ENCODE measurements at places on chromosomes 16 and 17.

DNA sequence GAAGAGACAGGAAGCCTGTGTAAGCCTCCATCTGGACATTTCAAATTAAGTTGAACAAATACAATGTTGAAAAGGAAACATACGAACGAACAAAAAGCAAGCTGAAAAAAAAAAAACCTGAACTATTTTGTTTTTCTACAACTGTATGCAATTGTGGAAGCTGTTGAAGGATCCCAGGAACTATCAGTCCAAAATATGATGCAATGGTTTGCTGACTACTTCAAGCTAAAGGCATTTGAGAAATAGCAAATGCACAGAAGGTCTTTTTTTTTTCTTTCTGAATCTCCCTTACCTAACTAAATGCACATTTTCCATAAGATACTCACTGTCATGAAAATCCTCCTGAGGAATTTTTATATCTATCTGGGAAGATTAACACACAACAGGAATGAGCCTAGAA lies 40.2 kb downstream of the MAF start:
- no peak for DNase-seq

GRCh38 chr16:85240982-85241924 lies 129.0 kb upstream of the CIBAR2 start:
- no peak for DNase-seq

- no peak for DNase-seq
Measured at GRCh38 chr17:13014801-13015200, 3.0 kb downstream of the ELAC2 start.

- DNase-seq, result no peak
Measured at GRCh38 chr17:60514053-60514452, 12.0 kb downstream of the APPBP2 start.

DNA sequence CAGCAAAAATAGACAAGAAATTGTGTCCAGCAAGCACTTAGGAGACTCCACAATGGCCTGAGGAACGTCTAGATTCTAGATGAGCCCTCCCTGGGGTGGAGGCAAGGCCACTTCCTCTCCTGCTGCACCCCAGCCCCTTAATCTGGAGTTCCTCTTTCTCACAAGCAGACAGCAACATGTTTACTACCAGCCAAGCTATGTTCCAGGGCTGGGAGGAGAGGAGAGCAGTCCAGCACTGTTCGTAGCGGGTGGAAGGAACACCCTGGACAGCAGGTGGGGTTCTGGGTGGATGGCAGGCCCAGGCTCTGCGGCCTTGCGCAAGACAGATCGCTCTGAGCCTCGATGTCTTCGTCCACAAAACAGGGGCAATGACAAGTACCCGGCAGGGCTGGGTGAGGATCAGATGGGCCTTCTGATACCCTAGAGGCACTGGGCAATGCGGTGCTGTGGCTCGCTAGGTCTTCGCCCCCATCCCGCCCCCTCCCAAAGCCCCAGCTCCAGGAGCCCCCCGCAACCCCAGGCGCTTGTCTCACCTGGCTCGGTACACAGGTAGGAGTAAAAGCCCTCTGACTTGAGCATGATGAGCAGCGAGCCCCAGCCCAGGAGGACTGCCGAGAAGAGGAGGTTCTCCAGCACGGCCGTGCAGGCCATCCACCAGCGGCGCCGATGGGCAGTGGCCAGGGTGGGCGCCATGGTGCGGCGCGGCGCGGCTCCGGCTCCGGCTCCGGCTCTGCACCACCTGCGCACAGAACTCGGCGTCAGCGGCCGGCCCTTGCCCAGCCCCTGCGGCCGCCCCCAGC lies 1.3 kb downstream of the SLC43A2 start:
- no peak for DNase-seq

DNA sequence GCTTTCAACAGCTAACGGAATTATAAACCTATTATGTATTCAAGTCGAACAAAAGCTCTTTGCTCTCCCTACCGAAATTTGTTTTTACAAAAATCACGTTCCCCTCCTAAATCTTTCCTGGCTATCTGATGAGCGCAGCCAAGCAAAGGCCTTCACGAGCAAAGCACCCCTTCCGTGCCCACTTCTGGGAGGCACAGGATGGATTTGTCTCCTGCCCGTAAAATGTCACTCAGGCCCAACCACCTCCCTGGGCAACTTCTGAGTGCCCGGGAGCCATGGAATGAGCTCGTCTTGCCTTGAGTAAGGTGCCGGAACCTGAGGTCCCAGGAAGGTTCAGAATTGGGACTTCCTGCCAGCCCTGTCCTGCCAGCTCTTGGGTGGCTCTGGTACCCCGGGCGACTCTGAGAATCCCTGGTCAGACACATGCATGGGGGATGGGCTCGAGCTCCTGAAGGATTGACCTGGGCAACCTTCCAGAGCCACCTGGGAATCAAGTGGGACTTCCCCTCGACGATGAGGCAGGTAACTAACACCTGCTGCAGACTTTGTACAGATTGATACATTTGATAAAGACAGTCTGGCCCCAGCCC lies 19.8 kb downstream of the SLC7A5 start:
- no peak for DNase-seq

- DNase-seq, result no peak
Measured at GRCh38 chr17:49707246-49707607, 537 bp downstream of the SLC35B1 start.

DNA sequence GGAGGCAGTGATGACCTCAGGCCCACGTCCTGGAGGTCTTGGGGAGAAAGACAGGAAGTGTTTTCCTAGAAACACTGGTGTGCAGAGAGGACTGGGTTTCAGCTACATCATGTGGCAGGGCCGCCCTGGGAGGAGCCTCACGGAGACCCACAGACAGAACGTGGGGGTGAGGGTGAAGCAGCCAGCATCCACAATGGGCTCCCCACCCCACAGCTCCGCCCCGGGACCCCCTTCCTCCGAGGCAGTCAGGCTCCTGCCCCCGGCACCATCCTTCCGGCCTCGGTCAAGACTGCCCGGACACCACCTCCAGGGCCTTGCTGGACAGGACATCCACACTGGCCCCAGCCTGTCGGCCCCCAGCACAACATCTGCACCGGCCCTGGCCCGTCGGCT lies 51.1 kb downstream of the LMF1 start:
- DNase-seq, result no peak

DNA sequence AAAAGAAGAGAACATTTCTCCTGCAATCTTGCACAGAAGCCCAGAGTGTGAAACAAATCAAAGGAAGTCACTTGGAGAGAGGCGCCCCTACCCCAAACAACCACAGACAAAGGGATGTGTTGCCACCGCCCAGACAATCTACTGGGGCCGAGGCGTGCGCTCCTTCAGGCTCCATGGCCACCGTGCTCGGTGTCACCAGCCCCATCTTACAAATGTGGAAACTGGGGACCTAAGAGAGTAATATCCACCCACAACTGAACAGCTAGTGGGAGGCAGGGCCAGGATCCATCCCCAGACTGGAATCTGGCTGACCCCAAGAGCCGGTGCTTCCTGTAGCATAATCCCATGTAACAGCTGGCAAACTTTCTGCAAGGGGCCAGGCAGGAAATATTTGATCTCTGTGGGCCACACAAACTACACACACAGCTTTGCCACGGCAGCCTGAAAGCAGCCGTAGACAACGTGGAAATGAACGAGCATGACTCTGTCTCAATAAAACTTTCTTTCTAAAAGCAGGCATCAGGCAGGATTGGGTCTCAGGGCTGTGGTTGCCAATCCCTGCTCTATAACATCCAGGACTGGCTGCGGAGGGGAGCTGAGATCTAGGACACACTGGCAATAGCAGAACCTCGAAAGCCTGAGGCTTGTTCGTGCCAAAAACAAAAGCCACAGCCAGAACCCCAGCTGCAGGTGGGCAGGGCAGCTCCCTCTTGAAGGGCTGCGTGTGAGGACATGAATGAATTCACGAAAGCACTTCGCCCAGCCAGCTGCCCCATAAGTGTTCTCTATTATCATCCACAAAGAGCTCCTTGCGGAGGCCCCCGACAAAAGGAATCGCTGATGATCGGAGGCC lies 26.6 kb upstream of the GINS2 start:
- no peak for DNase-seq

GRCh38 chr16:85082173-85083050 lies 29.9 kb downstream of the CIBAR2 start:
- no peak for DNase-seq

GRCh38 chr16:11632455-11632939 lies 35.8 kb upstream of the SNN start:
- no peak for DNase-seq

GRCh38 chr17:57210224-57210553 lies 46.1 kb upstream of the MSI2 start:
- DNase-seq, result no peak

DNA sequence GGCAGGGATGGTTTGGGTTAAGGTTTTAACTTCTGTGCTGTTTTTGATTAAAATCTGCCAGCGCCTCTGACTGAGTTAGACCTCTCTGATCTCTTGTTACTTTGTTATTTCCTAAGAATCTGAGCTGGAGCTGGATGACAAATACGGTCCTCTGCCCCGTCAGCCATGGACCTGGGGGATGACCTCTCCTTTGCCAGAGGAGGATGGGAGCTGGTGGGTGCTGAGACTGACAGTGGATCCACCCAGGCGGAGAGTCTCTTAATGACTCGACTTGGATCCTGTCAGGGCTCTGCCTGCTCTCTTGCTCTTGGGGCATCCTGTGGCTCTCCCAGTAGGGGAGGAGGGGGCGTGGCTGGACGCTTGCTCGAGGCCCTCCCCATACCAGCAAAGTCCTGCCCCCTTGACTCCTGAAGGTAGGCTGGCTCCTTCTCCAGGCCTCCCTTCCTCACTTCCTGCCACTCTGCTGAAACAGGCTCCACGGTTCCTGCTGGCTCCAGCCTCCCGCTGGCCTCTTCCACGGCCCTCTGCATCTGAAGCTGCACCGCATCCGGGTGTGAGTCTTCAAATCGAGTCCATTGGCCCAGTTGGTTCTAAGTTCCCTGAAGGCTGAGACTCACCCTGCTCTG lies 24.8 kb upstream of the MAP3K14 start:
- no peak for DNase-seq

GRCh38 chr16:30004811-30005242 lies 6.0 kb downstream of the DOC2A start:
- DNase-seq, result no peak

DNA sequence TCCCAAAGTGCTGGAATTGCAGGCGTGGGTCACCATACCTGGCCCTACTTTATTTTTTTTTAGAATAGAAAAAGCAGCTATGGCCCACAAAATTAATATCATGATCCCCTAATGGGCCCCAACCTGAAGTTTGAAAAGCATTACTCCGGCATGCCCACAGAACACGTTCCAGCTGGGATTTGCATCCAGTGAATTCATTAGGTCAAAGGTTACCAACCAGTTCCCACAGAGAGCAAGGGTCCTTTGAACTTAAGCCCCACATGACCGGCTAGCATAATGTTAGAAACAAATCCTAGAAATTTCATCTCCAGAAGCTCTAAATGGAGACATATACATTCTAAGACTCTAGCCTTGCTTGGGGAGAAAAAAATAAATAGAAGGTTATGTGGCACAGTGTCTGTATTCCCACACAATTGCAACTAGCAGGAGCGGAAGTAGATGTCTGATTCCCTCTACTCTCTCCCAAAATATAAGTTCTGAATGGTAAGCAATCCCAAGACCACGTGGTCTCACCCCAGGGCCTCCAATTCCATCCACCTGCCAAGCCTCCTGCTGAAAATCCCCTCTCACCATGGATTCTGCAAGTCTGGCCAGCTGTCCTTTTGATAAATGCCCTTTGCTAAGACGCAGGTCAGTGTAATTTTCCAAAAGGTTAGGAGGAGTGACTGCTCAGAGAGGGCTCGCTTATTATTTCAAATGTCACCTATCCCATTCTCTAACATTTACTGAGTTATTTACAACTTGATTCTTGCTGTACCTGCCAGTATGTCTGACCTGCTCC lies 395.8 kb downstream of the NPIPA8 start:
- no peak for DNase-seq

- DNase-seq, result peak; percentile 73
Measured at GRCh38 chr16:27317738-27318391, 4.1 kb downstream of the IL4R start.

DNA sequence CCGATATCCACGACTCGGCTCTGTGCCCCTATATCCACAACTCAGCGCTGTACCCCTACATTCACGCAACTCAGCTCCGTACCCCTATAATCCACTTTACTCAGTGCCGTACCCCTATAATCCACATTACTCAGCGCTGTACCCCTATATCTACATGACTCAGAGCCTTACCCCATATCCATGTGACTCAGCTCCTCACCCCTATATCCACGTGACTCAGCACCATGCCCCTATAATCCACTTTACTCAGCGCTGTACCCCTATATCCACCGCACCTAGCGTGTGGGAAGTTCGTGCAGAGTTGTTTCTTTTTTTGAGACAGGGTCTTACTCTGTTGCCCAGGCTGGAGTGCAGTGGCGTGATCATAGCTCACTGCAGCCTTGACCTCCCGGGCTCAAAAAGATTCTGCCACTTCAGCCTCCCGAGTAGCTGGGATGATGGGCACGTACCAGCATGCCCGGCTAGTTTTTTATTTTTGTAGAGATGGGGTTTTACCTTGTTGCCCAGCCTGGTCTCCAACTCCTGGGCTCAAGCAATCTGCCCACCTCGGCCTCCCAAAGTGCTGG lies 17.4 kb downstream of the CYB5D2 start:
- no peak for DNase-seq

DNA sequence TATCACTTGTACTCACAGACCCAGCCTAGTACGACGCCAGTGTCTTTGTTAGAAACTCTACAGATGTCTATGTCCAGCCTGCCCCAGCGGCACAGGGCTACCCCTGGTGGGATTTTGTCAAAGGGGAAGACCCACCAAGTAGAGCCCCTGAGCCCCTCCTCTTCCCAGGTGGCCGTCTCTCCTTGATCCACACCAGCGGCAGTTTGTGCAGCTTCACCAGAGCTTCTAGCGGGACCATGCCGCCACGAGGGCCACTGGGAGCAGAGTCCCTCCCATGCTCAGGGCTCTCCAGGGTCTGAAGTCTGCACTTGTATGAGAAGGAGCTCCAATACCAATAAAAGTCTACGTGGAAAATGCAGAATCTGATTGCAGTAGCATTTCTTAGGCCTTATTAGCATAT lies 157.1 kb downstream of the RPTOR start:
- DNase-seq, result no peak

- no peak for DNase-seq
Measured at GRCh38 chr16:85250147-85250463, 137.8 kb upstream of the CIBAR2 start.

GRCh38 chr17:41657936-41658335 lies 30.7 kb upstream of the EIF1 start:
- no peak for DNase-seq
